Activated naive CD4-positive, alpha-beta T cell treated with anti-CD3 and anti-CD28 coated beads for 36 hours (primary cell): ENCODE measurements at places on chromosomes 12 and 14.

DNA sequence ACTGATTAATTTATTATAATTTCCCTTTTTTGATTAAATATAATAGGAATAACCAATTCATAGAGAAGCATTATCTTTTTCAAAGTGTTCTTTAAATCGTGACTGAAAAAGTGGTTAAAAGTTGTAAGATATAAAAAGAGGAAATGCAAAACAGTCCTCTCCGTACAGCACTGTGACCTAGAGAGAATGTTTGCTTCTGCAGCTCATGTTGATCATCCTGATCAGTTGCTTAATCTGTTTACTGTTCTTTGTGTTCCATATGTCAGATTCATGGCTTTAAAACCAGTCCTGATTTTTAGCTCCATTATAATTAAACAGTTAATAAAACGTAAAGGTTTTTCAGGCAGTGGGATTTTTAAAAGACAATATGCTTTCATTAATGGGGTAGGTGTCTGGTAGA is 4.7 kb downstream of the TTC8 start:
- DNase-seq: no peak

- no peak for DNase-seq
These were observed 312.5 kb upstream of the FLRT2 start for GRCh38 chr14:85217412-85217811.

- DNase-seq: peak; percentile 28
These were observed 732 bp downstream of the SLC25A29 start for GRCh38 chr14:100305324-100306100.

GRCh38 chr14:44271006-44271405 is 236.1 kb downstream of the FSCB start:
- no peak for DNase-seq

- no peak for DNase-seq
These were observed 178.4 kb upstream of the PARP11 start for GRCh38 chr12:4051596-4051995.

GRCh38 chr14:87323191-87323590 is 669.8 kb downstream of the GALC start:
- DNase-seq: no peak

- no peak for DNase-seq
These were observed 13.0 kb upstream of the TMTC2 start for GRCh38 chr12:82673698-82674097.

DNA sequence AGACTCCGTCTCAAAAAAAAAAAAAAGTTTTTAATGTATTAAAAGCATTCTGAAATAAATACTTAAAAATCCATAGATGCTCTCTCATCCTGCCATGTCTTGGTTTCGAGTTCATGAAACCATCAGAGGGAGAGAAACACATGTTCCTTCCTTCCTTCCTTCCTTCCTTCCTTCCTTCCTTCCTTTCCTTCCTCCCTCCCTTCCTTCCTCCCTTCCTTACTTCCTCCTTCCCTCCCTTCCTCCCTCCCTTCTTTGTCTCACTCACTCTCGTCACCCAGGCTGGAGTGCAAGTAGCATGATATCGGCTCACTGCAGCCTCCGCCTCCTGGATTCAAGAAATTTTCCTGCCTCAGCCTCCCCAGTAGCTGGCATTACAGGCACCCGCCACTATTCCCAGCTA is 60.4 kb upstream of the DUSP6 start:
- DNase-seq: no peak

GRCh38 chr12:125696054-125696453 is 630.8 kb downstream of the AACS start:
- DNase-seq: no peak

GRCh38 chr12:116590561-116590960 is 31.4 kb downstream of the MAP1LC3B2 start:
- DNase-seq: no peak

- no peak for DNase-seq
These were observed 2.6 kb downstream of the YAF2 start for GRCh38 chr12:42235426-42235825.

GRCh38 chr12:51183349-51183748 is 10.4 kb upstream of the TFCP2 start:
- no peak for DNase-seq

DNA sequence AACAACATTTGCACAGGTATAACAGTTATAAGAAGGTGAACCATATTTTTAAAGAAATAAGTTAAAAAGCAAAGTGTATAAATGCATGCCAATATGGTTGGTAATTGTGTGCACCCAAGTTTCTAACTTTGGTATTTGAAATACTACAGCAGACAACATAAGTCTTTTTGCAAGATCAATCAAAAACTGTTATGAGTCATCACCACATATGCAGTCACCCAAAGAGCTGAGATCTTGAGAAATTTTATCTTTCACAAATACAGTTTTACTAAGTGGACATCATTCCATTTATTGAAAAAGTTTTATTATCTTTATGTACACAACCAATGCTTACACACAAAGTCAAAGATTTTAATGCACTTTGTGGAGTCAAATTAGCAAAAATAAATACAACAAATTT is 7.0 kb upstream of the ACSS3 start:
- no peak for DNase-seq

DNA sequence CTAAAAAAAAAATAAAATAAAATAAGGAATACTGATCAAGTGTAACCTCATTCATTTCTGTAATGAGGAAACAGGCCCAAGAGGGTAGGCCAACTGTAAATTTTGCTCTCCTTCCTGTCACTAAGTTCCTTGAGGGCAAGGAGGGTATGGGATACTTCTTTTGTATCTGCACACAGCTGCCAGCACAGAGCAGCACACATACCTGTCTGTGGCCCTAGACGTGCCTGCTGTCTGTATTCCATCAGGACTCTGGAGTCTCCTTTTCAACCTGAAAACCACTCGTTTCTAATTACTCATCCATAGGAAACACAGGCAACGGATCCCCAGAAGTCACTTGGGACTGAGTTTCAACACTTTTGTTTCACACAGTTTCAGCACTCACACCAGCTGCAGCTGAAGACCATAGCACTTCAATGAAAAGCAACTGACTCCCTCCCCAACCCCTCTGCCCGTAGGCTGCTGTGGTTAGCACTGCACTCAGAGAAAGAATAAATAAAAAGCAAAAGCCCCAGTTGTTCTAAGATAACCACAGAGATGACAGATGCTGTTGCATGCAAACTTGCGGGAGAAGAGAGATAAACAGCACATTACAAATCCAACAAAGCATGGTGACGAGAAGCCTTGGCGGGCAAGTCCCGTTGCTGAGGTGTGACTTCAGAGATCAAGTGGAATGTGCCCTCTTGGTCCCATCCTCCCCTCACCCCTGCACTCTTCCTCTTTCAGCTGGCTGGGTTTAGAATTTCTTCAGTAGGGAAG is 24.9 kb downstream of the CRACR2A start:
- peak; percentile 77 for DNase-seq

DNA sequence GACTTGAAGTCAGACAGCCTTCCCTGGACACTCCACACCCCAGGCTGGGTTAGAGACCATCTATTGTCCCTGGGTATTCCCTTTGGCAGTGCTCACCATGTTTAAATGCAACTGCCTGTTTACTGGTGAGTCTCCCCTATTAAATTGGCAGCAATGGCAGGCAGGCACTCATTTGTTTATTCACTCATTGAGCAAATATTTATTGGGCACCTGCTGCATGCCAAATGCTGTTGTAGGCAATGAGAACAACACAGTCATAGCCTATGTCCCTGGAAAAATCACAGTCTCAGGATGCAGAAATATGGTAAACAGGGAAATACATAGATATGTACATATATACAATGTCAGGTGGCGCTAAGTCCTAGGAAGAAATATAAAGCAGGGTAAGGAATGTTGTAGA is 212.8 kb downstream of the SUDS3 start:
- DNase-seq: no peak

GRCh38 chr14:43483415-43483814 is 1023.7 kb downstream of the FSCB start:
- no peak for DNase-seq

GRCh38 chr14:65180725-65181025 is 78.4 kb upstream of the MAX start:
- no peak for DNase-seq

GRCh38 chr12:124379938-124380754 is 85.3 kb downstream of the RFLNA start:
- DNase-seq: no peak
